ENCODE measurements at places on chromosomes 7 and 10.

DNA sequence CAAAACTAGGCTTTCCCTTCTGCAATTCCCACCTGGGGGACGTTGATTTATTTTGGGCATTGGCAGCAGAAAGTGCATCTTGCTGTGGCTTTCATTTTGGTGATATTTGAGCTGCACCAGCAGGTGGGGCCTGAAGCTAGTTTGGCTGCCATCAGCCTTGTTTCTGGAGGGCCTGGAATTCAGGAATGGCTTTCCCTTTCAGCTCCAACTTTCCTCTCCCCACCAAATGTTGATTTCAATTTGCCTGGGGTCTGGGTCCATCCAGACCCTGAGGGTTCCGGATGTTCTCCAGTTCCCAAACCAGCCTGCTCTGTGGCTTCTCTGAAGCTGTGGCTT lies 640.4 kb downstream of the TYW1 start:
- no peak for DNase-seq

- DNase-seq: no peak
These were observed 435.3 kb upstream of the IGFBP3 start for GRCh38 chr7:46356371-46356770.

- DNase-seq: peak; percentile 82
These were observed 1.3 kb downstream of the ANXA11 start for GRCh38 chr10:80203835-80204676.

GRCh38 chr7:133434246-133434865 lies 181.5 kb downstream of the EXOC4 start:
- DNase-seq: peak; percentile 30

DNA sequence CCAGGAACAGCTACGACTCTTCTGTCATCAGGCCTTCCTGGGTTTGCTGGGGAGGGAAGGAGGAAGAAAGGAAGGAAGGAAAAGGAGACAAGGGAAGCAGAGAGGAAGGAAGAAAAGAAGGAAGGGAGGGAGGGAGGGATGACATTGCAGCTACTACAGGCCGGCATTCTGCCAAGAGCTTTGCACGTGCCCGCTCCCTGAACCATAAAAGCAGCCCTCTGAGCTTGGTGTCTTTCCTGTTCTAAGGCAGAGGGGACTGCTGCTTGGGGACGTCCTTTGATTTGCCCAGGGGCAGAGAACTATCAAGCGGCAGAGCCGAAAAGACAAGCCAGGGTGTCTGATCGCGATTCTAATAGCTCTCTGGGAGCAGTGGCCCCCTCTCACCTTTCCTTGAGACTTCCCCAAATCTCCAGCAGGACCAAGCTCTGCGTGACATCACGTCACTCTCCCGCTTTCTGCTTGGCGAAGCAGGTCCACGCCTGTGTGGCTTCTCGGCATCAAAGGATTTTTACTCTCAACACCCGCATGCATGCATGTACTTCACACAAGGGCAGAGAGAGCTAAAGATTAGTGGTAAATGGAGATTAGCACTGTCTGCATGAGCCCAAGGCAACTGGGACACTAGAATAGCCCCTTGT lies 167.8 kb upstream of the AUTS2 start:
- DNase-seq: no peak

GRCh38 chr10:77593771-77594470 lies 43.7 kb downstream of the KCNMA1 start:
- no peak for DNase-seq

- DNase-seq: no peak
These were observed 2.1 kb upstream of the H2AZ2 start for GRCh38 chr7:44849885-44850544.
